ENCODE measurements at places on chromosomes 1 and 21. TPM values are rescaled to one million over a fixed set of nuclear protein-coding genes. Genes with fewer than 3 reads are reported as not detected.

- DNase-seq = no peak
Observed at GRCh38 chr1:173861731-173862145, 6.1 kb downstream of the GAS5 start.

- DNase-seq = no peak
Observed at GRCh38 chr1:78176448-78176847, 130.7 kb downstream of the GIPC2 start.

- no peak for DNase-seq
Observed at GRCh38 chr1:13697738-13698137, 2.2 kb upstream of the PRDM2 start.

- no peak for DNase-seq
Observed at GRCh38 chr21:14609274-14609673, 63.2 kb upstream of the SAMSN1 start.

Gene KIAA0040
- 15.0 TPM for total RNA-seq

Gene GJB4
- 0.09 TPM for total RNA-seq

DNA sequence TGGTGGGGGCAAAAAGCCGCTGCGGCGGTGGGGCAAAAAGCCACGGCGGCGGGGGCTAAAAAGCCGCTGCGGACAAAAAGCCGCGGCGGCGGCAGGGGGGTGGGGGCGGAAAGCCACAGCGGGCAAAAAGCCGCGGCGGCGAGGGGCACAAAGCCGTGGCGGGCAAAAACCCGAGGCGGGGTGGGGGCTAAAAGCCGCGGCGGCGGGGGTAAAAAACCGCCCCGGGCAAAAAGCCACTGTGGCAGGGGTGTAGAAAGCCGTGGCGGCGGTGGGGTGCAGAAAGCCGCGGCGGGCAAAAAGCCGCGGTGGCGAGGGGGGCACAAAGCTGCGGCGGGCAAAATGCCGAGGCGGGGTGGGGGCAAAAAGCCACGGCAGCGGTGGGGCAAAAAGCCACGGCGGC, 3901.8 kb downstream of the SRGAP2C start:
- DNase-seq = no peak

GRCh38 chr1:190897233-190897632, 419.6 kb upstream of the BRINP3 start:
- DNase-seq = no peak

Gene AGO4
- total RNA-seq = 8.7 TPM

Gene PADI1
- 0.18 TPM for total RNA-seq

- no peak for DNase-seq
Observed at GRCh38 chr1:67838180-67838910, 5.1 kb upstream of the GNG12 start.

Gene WDR4
- 42.2 TPM for total RNA-seq

DNA sequence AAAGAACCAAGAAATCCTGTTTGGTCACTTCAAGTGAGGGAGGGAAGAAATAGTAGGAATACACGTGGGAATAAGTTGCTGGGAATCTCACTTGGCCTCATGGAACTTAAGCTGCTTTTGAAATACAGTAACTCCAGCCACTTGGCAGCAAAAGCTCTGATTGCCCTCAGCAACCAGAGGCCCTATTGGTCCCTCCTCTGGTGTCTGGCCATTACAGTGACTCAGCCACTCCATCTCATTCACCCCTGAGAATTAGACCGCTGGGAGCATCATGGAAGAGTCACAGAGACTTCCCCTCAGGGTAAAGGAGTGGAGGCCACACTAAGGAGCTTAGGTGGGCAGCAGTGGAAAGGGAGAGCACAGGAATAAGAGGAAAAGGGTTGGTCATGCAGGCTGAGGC, 99.6 kb downstream of the ELAVL4 start:
- no peak for DNase-seq

- DNase-seq = no peak
Observed at GRCh38 chr1:161481624-161482392, 23.4 kb upstream of the FCGR2A start.

- DNase-seq = no peak
Observed at GRCh38 chr21:45332415-45332814, 44.7 kb upstream of the POFUT2 start.

- no peak for DNase-seq
Observed at GRCh38 chr1:41900603-41901444, 17.9 kb downstream of the HIVEP3 start.

Gene KCNK1
- 12.8 TPM for total RNA-seq

DNA sequence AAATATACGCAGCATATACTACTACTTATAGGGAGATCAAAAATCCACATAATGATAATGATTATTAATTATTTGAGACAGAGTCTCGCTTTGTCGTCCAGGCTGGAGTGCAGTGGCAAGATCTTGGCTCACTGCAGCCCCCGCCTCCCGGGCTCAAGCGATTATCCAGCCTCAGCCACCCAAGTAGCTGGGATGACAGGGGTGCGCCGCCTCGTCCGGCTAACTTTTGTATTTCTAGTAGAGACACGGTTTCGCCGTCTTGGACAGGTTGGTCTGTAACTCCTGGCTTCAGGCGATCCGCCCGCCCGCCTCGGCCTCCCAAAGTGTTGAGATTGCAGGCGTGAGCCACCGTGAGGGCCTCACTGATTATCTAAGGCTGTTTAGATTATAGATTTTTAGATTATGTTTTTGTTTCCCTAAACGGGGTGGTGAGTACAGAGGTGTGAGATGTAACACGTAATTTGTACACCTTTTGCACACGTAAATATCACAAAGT, 548 bp upstream of the SLC25A33 start:
- no peak for DNase-seq

Gene BSND
- total RNA-seq = 0.30 TPM

Gene IL20
- not detected for total RNA-seq

- DNase-seq = no peak
Observed at GRCh38 chr1:78045563-78045925, 222 bp upstream of the GIPC2 start.

DNA sequence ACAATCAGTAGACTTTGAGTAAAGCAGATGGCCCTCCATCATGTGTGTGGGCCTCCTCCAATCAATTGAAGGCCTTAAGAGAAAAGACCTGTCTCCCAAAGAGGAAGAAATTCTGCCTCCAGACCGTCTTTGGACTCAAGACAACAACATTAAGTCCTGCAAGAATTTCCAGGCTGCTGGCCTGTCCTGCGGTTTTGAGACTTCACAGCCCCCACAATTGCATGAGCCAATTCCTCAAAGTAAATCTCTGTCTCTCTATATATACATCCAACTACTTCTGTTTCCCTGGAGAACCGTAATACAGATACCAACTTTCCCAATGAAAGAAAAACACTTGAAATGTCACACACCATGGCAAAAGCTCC, 16.4 kb downstream of the REG4 start:
- no peak for DNase-seq

Gene HFM1
- 3.4 TPM for total RNA-seq

- DNase-seq = no peak
Observed at GRCh38 chr1:8133190-8133589, 107.1 kb upstream of the ERRFI1 start.

Gene S100A8
- total RNA-seq = 1.4 TPM

DNA sequence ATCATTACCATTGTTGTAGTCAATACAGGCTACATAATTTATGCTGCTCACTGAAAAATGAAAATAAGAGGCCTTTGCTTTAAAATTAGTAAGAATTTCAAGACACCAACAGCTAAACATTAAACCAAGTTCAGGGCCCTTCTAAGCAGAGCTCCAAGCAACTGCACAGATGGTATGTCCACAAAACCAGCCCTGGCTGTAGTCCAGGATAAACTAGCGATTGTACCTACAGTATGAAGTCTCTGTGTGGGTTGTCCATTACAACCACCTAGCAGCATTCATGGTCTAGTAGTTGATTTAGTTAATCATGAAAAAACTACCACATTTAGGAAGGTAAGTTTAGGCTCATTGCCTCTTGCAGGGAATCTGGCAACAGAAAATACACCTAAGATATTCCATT, 35.3 kb downstream of the CLCA4 start:
- DNase-seq = no peak

DNA sequence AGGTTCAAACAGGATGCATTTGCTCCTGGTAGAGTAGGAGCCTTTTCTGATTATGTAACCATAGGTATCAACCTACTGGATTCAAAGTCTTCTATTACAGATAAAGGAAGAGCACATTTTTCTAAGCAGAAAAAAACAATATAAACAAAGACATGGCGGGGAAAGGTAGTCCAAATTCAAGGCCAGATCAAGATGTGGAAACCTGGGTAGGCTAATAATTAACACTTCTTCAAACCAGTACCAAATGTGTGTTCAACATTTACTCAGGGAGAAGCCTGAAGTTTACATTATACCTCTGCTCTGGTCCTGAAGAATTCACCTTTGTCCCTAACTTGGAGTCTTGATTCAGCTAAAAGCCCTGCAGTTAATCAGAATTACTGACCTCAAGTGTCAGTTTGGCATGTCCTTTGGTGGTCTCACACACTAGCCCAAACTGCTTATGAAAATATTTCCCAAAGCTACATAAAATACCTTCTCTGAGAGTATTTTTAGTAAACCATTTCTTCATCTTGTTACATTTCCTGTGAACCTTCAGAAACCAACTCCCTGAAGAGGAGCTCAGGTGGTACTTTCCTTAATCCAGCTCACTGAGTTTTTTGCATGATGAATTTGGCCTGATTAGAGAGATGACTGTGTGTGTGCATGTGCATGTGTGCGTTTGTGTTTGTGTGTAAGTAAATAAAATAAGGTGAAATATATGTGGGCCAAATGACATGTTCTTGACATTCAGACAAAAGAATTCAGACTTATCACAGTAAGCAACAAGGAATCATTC, 70.2 kb downstream of the TOR3A start:
- no peak for DNase-seq

DNA sequence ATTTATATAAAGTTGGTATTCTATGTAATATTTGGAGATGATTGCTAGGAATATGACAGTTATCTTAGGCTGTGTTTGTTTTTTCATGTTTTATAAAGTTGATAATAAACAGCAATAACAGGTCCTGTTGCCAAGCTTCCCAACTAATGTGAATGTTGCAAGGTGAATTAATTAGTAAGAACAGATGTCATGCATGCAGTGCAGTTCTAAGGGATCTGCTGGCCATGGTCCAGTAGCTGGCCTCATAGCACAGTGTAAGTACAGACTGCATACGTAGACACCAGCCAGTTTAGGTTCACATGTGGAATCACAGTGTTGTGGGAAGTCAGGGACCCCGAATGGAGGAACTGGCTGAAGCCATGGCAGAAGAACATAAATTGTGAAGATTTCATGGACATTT, 478.2 kb downstream of the NEGR1 start:
- DNase-seq = no peak

DNA sequence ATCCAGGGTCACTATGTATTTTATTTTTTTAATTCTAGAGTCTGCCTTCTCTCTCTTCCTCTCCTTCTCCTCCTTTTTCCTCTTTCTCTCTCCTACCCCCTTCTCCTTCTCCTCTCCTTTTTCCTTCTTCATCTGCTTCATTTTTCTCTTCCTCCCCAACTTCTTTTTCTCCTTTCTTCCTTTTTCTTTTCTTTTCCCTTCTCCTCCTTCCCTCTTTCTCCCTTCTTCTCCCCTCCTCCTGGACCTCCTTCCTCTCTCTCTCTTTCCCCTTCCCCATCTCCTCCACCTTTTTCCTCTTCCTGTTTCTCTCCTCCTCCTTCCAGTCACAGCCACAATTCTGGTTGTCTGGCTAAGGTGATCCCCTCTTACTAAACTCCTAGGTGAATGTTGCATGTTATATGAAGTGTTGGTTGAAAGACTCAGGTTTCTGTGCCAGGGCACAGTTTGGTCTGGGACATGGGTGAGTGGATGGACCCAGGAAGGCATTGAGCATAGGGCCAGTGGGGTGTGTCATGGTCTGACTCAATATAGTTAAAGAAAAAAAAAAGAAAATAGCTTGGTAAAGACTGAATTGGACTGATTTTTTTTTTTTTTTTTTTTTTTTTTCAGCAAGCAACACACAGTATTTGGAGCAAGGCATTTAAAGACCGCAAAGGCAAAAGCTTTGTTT, 266.9 kb downstream of the TGFB2 start:
- DNase-seq = no peak

DNA sequence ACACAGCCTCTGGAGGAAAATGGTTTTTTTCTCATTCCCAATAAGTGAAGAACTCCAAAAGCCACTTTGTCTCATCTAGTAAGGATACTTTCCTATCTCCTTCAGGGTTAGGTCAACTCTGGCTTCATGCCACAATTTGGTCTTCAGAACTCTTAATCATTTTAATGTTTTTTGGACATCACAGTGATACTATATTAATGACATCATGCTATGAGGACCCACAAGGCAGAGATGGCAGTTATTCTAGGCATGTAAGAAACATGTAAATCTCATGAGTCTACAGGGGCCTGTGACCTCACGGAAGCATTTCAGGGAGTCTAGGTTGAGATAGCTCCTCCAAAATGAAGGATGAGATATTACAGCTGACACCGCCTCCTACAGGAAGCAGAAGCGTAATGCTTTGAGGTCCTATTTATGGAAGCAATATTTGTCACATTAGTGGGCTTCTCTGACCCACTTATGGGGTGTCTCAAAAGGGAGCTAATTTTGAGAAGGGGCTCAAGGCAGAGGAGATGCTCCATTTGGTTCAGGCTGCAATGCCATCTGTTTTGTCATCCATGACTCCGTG, 5.0 kb upstream of the GPR137B start:
- DNase-seq = no peak

Gene SH2D1B
- not detected for total RNA-seq

Gene SPRR4
- not detected for total RNA-seq

- peak; percentile 86 for DNase-seq
Observed at GRCh38 chr1:46179138-46180081, 3.1 kb upstream of the P3R3URF start.

Gene MAP1LC3C
- total RNA-seq = 1.5 TPM

- no peak for DNase-seq
Observed at GRCh38 chr1:30714025-30714424, 9.4 kb downstream of the MATN1 start.

DNA sequence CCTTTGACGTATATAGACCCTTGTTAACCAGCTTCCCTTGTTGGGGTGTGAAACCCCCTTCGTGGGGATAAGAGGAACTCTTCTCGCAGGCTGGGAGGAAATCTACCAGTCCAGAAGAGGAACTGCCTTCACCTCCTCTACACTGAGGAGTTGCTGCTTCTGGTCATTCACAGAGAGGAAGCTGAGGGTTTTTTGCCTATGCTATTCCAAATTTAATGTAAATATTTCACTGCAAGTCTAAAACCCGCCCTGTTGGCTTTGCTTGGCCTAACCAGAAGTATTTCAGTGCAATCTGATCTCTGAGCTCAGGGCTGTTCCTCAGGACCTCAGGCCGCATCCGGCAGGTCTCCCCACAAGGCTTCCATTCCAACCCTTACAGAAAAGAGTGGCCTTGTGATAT, 150.1 kb downstream of the HIVEP3 start:
- no peak for DNase-seq

- no peak for DNase-seq
Observed at GRCh38 chr1:184608581-184608980, 146.1 kb downstream of the EDEM3 start.

Gene CBS
- 582 TPM for total RNA-seq

DNA sequence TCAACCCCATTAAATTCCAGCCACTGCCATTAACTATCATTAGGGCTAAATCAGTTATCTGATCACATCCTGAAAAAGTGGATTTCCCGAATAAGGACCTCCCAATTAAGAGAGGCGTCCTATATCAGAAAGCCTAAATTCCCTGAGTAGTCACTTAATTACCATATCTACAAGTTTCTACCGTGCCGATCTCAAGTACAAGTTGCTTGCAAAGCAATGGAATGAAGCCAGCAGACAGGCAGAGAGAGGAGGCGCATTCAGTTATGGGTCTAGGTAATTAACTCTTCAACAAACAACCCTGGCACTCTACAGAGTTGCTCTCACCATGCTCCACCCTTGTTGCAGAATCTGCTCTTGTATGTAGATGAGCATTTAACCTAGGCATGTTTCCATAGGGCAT, 494.6 kb upstream of the RUNX1 start:
- no peak for DNase-seq
